ENCODE measurements at places on chromosomes 3 and 15. TPM values are rescaled to one million over a fixed set of nuclear protein-coding genes. Genes with fewer than 3 reads are reported as not detected.

DNA sequence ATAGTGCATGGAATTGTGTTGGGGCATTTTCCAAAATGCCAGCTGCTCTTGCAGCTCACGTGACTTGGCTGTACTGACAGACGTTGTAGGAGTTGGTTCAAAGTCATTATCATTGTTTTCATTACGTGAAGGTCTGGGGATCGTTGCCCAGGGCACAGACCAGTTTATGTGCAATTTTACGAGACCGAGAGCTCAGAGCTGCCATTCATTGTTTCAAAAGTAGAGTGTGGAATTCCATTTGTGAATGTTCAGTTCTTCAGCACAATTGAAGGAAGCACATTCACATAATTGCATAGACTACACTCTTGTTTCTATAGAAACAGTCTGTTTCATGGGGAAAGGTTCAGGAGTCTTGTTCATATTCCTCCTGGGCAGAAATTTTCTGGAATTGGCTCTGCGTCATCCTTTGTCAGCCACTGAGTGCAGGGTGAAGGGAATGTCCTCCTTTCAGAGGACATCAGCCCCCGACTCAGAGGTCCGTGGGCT, 54.5 kb downstream of the GABRG3 start:
- DNase-seq, result no peak

- DNase-seq, result no peak
Measured at GRCh38 chr3:50123394-50124051, 31.6 kb upstream of the SEMA3F start.

The CLDN1 gene
- total RNA-seq, result 0.13 TPM

The SLC24A5 gene
- total RNA-seq, result not detected

DNA sequence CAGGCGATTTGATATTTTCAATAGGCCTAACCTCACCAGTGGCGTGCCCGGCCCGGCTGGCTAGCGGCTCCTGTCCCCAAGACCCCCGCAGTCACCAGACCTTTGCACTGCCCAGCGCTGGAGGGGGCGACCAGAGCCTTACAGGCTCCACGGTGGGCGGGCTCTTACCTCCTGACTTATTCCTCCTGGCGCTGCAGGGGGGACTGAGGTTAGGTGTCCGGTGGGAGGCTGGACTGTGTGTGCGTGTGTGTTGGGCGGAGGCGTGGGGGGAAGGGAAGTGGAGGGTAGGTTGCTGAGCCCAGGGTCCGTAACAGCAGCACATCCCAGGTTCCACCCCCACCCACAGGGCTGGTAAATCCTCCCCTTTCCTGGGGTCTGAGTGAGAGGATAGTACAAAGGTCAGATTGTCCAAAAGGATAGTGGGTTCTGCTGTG, 27.5 kb upstream of the THRB start:
- no peak for DNase-seq

DNA sequence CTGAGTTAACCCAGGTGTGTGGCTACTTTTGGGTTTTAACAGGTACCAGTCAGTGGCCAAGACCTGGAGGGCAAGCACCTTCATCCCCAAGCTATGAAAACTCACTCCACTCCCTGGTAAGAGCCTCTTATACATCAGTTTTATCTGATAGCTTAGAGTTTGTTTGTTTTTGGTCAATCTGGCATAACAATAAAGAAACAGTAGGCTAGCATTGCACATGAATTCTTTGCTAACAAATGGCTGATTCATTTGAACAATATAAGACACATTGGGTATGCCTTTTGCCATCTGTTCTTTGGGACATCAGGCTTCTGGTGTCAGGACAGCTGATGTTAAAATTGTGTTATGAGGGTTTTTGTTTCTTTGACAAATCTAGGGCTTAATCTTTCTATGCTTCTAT, 125.0 kb upstream of the CGNL1 start:
- DNase-seq, result no peak

DNA sequence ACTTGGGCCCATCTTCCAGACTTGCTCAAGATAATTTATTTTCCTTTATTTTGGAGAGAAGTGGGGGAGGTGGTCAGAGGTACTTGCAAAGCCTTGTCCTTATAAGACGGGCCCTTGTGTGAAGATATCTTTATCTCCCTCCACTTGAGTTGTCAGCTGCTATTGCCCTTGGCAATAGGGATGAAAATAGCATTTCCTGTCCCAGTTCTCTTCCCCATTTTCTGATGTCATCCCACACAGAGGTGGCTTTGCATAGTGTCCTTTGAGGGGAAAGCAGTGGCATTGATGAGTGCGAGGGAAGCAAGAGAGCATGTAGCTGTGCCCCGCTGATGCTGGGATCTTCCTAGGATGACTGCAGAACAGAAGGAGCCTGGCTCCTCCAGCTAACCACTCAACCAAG, 41.9 kb upstream of the TUBGCP5 start:
- no peak for DNase-seq
